ENCODE measurements at places on chromosomes 3 and 15. TPM values are rescaled to one million over a fixed set of nuclear protein-coding genes. Genes with fewer than 3 reads are reported as not detected.

The ACKR4 gene
- total RNA-seq: 1.9 TPM

The SLC51B gene
- 1.2 TPM for total RNA-seq

The SLC12A1 gene
- total RNA-seq: 0.05 TPM

The MKRN3 gene
- total RNA-seq: not detected

DNA sequence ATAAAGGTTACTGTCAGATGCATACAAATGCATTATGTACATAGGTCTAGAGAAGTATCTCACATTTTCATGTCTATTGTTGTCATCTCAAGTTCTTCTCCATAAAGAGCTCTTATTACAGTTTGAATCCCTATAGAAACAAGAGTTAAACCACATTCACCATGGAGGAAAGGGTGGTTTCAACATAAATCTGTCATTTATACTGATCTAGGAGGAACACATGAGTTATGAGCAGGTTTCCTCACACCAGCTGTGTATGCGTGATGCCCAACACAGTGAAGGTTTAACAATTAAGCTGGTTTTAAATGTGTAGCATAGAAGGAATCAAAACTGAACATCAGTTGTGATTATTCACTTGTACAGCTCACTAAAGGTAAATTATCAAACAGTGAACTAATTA lies 251.7 kb downstream of the KCNMB2 start:
- DNase-seq: no peak

The GRAMD2A gene
- total RNA-seq: 6.0 TPM

The ISLR gene
- total RNA-seq: 41.6 TPM

GRCh38 chr15:59817834-59818233 lies 128.7 kb upstream of the BNIP2 start:
- DNase-seq: no peak

The GOLGA8M gene
- 0.43 TPM for total RNA-seq

The INSYN1 gene
- total RNA-seq: 5.8 TPM

GRCh38 chr3:17352620-17353019 lies 389.8 kb downstream of the TBC1D5 start:
- DNase-seq: no peak

DNA sequence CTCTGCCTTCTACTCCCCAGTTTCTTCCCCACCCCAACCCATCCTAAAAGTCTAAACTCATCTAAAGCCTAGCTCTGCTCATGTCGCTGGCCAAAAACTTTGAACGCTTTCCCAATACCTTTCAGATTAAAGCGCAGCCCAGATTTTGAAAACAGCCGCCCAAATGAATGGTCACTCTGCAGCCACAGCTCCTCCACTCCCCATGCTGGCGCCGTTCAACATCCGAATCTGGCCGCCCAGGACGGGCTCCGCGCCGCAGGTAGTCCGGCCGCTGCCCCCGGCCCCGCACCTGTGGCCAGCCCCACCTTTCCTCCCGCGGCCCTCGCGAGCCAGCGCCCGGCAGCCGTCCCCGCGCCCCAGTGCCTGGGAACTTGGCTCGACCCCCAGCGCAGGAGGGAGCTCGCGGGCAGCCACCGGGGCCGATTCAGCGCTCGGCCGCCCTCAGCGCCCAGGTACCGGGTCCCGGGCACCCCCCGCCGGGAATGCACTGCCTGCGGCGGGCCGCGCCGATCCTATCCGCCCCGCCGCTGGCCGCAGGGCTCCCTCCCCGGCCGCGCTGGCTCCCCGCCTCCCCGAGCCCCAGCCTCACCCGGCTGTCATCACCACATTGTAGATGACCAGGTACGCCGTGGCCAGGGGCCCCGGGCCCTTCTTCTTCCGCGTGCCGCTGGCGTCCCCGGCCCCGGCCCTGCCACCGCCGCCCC lies 417 bp downstream of the HACD2 start:
- DNase-seq: no peak

- peak; percentile 58 for DNase-seq
Observed at GRCh38 chr15:77033417-77033728, 37.5 kb downstream of the TSPAN3 start.

- DNase-seq: no peak
Observed at GRCh38 chr3:42652251-42652610, 1.3 kb upstream of the ZBTB47 start.

- DNase-seq: no peak
Observed at GRCh38 chr15:50144341-50145120, 25.5 kb upstream of the ATP8B4 start.

The CMC1 gene
- 15.7 TPM for total RNA-seq

- DNase-seq: no peak
Observed at GRCh38 chr15:65550681-65551098, 20.4 kb downstream of the HACD3 start.

- no peak for DNase-seq
Observed at GRCh38 chr15:75545064-75545463, 34.1 kb downstream of the PTPN9 start.

DNA sequence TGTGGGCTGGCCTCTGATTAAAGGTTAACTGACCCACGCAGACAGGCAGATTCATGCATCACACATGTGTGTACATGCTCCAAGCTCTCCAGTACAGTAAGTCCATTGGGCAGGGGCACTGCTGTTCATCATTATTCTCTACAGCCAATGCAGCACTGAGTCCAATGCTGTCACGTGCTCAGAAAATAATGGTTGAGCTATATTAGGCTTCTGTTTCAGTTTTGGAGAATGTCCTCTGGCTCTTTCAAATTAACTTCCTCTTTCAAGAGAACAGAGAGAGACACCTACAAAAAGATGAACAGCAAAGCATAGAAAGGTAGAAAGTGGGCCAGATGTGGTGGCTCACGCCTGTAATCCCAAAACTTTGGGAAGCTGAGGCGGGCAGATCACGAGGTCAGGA lies 202.6 kb downstream of the MEX3B start:
- no peak for DNase-seq

The SLC28A2 gene
- total RNA-seq: 2.4 TPM

DNA sequence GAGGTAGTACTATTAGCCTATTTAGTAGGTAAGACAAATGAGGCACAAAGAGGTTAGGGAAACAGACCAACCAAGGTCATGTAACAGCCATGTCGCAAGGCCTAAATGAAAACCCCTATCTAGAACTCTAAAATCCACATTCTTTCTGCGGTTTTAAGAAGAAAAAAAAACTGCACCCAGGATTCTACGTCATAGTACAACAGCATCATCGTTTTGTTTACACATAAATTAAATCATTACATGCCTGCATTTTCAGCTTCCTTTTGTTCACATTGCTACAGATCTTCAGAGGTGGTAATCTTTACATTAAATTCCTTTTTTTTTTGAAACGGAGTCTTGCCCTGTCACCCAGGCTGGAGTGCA lies 548 bp upstream of the PSMD6 start:
- no peak for DNase-seq

DNA sequence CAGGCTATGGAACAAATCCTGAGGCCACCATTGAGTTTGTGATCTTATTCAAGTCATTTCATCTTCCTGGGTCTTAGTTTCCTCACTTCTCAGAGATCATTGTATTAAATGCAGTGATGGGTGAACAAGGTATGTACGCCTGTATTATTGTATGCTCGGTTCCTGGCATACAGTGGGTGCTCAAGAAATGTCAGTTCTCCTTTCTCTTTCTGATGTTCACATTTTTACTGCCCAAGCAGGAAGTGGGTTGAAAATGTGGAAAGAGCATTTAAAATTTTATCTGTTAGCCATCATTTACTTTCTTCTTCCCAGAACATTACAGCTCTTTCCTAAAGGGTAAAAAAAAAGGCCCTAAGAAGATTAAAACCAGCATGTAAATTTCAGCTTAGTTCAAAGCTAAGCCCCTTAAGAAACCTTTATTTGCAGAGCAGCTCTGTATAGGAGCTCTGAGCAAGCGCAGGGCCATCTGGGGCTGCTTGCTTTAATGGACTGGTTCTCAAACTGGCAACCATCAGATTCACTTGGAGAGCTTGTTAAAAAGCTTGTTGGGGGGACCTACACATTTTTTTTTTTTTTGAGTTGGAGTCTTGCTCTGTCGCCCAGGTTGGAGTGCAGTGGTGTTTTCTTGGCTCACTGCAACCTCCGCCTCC lies 179.4 kb downstream of the CHST2 start:
- DNase-seq: no peak

The MANF gene
- total RNA-seq: 187 TPM

The SCN10A gene
- not detected for total RNA-seq

DNA sequence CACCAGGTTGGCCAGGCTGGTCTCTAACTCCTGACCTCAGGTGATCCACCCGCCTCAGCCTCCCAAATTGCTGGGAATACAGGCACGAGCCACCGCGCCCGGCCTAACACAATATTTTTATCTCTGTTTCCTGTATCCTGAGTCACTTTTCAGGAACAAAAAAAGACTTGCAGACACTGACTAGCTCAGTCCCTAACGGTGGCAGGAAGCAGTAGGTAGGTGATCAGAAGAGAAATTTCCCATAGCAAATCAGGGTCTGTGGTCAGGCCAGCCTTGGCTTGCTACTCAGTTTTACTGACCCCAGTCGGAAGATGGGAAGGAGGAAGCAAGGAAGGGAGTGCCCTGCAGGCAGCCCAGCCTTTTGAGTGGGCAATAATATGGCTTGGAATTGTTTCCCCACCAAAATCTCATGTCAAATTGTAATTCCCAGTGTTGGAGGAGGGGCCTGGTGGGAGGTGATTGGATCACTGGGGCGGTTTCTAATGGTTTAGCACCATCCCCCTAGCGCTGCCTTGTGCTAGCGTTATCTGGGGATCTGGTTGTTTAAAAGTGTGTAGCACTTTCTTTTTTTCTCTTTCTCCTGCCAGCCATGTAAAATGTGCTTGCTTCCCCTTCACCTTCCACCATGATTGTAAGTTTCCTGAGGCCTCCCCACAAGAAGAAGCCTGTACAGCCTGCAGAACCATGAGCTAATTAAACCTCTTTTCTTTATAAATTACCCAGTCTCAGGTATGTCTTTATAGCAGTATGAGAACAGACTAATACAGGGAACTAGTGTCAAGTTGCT lies 19.5 kb upstream of the CDCP1 start:
- DNase-seq: no peak

DNA sequence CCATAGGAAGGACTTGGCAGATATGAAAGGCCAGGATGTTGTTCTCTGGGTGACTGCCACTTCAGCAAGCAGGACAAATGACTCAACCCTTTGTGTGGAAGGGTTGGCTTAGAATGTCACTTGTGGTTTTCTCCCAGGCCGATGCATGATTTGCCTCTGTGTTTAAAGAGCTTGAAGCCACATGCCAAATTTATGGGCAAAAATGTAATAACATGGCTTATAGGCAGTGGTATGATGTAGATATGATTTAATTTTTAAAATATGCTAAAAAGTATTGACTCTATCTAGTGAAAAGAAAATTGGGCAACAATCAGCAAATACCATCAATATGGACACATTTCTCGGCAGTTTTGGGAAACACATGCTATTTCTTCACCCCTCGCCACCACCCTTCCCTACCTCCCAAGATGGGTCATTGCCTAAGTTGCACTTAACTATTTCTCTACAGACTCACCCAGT lies 114.6 kb downstream of the CYP19A1 start:
- no peak for DNase-seq

The SCAMP2 gene
- 58.0 TPM for total RNA-seq

- no peak for DNase-seq
Observed at GRCh38 chr3:188747489-188747888, 424.3 kb upstream of the TPRG1 start.

The CDCP1 gene
- 26.3 TPM for total RNA-seq

- no peak for DNase-seq
Observed at GRCh38 chr3:134594331-134594741, 56.5 kb downstream of the KY start.

The IL16 gene
- not detected for total RNA-seq

The ABHD17C gene
- 41.0 TPM for total RNA-seq

DNA sequence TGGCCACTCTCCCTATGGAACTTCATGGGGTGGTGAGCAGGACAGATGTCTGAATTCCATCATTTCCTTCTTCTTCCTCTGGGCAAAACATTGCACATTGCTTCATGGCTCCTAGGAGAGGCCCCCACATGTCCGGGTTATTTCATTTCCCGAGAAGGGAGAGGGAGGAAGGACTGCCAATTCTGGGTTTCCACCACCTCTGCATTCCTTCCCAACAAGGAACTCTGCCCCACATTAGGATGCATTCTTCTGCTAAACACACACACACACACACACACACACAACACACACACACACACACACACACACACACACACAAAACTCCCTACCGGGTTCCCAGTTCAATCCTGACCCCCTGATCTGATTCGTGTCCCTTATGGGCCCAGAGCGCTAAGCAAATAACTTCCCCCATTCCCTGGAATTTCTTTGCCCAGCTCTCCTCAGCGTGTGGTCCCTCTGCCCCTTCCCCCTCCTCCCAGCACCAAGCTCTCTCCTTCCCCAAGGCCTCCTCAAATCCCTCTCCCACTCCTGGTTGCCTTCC lies 1.9 kb downstream of the RHO start:
- no peak for DNase-seq

DNA sequence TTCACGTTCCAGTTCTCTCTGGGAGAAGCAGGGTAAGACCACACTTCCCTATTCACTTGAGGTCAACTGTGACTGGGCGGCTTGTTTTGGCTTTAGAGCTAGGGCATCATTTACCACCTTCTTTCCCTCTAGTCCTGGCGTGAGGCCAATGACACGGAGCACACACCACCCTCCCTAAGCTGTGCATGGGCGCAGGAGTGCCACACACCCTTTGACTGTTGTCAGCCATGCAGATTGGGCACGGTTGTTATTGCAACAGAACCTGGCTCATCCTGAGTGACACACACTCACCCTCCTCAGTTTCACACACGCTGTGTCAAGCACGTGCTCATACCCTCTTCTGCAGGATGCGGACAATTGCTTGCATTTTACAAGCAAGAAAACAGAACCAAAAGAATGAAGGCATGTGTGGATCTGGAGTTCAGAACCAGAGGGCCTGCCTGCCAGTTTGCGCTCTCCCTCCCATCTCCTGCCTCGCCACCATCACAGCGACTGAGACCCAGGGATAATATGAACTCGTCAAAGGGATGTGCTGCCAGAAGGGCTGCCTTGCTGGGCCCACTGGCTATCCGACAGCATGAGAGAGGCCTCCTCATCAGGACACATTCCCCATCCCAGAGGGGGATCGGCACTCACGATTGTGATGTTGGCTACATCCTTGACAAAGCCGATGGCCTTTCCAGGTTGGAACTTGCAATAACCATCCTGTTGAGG lies 17.6 kb downstream of the CTSH start:
- DNase-seq: no peak

- DNase-seq: no peak
Observed at GRCh38 chr15:68528626-68529290, 50.0 kb upstream of the CORO2B start.

DNA sequence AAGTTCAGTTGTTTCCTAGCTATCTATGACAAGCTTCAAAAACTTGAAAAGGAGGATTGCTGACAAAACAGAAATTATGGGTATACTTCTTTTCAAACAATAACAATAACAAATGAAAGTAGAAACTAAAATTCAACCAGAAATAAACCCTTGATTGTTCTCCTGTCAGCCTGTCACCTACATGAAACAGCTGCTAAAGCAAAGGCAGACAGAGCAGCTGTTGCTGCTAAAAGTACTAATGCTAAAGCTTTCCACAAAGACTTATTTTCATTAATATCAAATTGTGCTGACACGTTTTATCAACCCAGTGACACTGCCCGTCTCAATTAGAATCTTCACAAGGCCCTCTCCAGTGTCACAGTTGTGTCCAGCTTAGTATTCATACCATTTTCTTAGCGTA lies 533.2 kb upstream of the GBE1 start:
- no peak for DNase-seq

DNA sequence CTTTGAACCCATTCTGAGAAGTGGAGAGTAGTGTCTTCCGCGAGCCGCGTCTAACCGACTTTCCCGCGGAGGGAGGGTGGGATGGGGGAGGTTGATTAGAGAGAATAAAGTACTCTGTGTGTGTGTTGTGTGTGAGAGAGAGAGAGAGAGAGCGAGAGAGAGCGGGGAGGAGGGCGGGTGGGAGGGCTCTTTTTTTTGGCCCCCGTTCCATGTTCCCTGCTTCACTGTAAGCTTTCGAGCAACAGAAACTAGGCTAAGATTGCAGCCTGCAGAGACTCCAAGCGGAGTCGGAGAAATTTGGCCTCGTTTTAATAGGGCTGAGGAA lies 1.6 kb upstream of the MEIS2 start:
- DNase-seq: no peak
